ENCODE measurements at places on chromosomes 5 and 9. TPM values are rescaled to one million over a fixed set of nuclear protein-coding genes. Genes with fewer than 3 reads are reported as not detected.

Gene PCDH12
- total RNA-seq = 22.0 TPM

Gene HRH2
- total RNA-seq = not detected

Gene IL13
- total RNA-seq = not detected

Gene C5orf52
- total RNA-seq = not detected

Gene MEF2C
- total RNA-seq = 75.9 TPM

Gene OLFM1
- 25.5 TPM for total RNA-seq

Gene OR13D1
- not detected for total RNA-seq

Gene CDC20B
- total RNA-seq = not detected

Gene FOXI1
- not detected for total RNA-seq

Gene HSD17B3
- 0.13 TPM for total RNA-seq

Gene TAF11L5
- not detected for total RNA-seq

Gene ATOX1
- total RNA-seq = 66.3 TPM

Gene MYOT
- not detected for total RNA-seq

Gene PCDHA9
- 0.06 TPM for total RNA-seq

Gene POU5F2
- 0.49 TPM for total RNA-seq

Gene LCN1
- total RNA-seq = not detected

Gene NUTM2F
- total RNA-seq = not detected

Gene RFX3
- 12.3 TPM for total RNA-seq
